Activated CD4-positive, alpha-beta memory T cell treated with anti-CD3 and anti-CD28 coated beads, Interleukin-2, amount 10 ng/mL, durations not matched to agents 7 days and 5 days (primary cell): ENCODE measurements at places on chromosomes 4 and X.

- peaks cover 3% of the 10 kb centered on the region for H3K36me3 ChIP-seq
- peaks cover 17% of the 10 kb centered on the region for H3K27me3 ChIP-seq
- DNase-seq: no peak
- peaks cover 82% of the 10 kb centered on the region for H3K4me1 ChIP-seq
Measured at GRCh38 chr4:38671592-38671940, 7.6 kb downstream of the KLF3 start.

DNA sequence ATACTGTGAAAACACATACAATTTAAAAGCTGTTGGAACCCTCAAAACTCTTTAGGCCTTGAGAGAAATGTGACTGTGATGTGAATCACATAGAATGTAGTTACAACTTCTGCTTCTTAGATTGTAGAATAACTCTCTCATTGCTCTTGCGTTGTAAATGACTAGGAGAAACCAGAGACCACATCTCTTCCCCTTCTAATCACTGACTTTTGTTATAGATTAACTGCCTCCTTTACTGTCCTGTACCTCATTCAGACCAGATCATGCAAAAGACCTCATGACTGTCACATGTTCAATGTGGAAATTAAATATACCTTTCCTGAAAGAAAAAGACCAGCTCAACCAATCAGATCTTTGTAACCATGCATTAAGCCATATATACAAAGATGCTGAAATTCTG, 43.2 kb upstream of the NEIL3 start:
- H3K4me3 ChIP-seq: no peak overlapping the region
- no peak for DNase-seq
- H3K4me1 ChIP-seq: no peaks in the 10 kb centered on the region
- H3K36me3 ChIP-seq: no peaks in the 10 kb centered on the region
- H3K27me3 ChIP-seq: peaks cover 5% of the 10 kb centered on the region
- no peak overlapping the region for H3K27ac ChIP-seq

GRCh38 chr4:6914448-6914847, 4.8 kb downstream of the TBC1D14 start:
- H3K27me3 ChIP-seq: no peaks in the 10 kb centered on the region
- peak overlapping the region; percentile 52 for H3K27ac ChIP-seq
- DNase-seq: no peak

DNA sequence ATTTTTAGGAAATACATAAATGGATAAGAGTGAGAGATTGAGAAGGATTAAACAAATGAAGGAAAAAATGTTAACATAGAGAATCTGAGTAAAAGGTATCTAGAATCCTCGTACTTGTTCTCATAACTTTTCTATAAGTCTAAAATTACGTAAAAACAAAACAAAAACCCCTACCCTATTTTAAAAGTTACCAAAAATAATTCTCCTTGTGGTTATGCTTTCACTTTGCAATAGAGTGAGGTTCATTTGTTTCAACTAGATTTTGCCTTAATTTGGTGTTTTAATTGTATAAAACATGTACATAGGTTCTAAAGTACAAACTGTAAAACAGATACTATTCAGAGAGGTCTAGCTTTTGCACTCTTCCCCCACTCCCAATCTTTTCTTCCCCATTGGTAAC, 3.8 kb upstream of the GPR34 start:
- H3K4me3 ChIP-seq: no peak overlapping the region
- no peak for DNase-seq
- peaks cover 3% of the 10 kb centered on the region for H3K36me3 ChIP-seq
- H3K4me1 ChIP-seq: peaks cover 22% of the 10 kb centered on the region
- H3K27me3 ChIP-seq: no peaks in the 10 kb centered on the region

GRCh38 chr4:125319311-125319710, 4.6 kb downstream of the FAT4 start:
- peaks cover 40% of the 10 kb centered on the region for H3K27me3 ChIP-seq
- no peak overlapping the region for H3K27ac ChIP-seq
- H3K4me1 ChIP-seq: peaks cover 29% of the 10 kb centered on the region
- no peak overlapping the region for H3K4me3 ChIP-seq
- no peak for DNase-seq

- H3K4me1 ChIP-seq: no peaks in the 10 kb centered on the region
- H3K27me3 ChIP-seq: no peaks in the 10 kb centered on the region
- H3K36me3 ChIP-seq: no peaks in the 10 kb centered on the region
Measured at GRCh38 chr4:169345316-169345721, 74.6 kb upstream of the SH3RF1 start.

GRCh38 chr4:15003891-15004738, 1.8 kb downstream of the CPEB2 start:
- peaks cover 18% of the 10 kb centered on the region for H3K36me3 ChIP-seq
- H3K4me1 ChIP-seq: peaks cover 32% of the 10 kb centered on the region
- peak overlapping the region; percentile 73 for H3K27ac ChIP-seq
- H3K27me3 ChIP-seq: no peaks in the 10 kb centered on the region
- DNase-seq: peak; percentile 60
- H3K4me3 ChIP-seq: peak overlapping the region; percentile 95

DNA sequence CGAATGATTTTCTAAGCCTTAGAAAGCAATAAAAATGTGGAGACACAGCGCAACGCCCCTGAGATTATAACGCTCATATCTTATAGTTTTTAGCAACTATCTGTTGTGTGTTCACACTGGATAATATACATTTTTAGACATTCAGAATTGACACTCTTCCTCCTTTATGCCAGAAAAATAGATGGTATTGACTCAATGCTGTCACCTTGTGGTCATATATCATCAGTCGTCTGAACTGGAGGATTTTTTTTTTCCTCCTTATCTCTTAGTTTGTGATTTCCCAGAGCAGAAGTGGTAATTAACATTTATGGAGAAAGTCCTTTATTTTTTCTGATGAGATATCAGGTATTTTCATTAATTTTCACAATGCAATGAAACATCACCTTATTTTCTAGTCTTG, 759.6 kb downstream of the RAB28 start:
- no peak overlapping the region for H3K4me3 ChIP-seq
- no peak overlapping the region for H3K27ac ChIP-seq
- no peaks in the 10 kb centered on the region for H3K36me3 ChIP-seq
- no peaks in the 10 kb centered on the region for H3K4me1 ChIP-seq
- H3K27me3 ChIP-seq: peaks cover 2% of the 10 kb centered on the region

DNA sequence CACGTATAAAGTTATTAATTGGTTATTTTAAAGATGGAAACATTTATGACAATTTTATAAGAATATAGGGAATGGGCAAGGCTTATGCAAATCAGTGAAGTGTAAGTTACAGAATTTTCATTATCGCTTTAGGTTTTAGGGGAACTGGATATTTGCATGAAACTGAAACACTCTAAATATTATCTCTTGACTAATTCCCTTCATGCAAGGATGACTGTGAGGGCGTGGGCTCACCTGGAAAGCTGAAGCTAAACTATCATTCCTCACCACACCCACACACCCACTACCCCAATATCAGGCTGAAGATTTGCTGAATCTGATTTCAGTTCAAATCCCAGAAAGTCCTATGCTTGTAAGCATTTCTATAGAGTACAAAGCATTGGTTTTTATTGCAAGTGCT, 81.7 kb upstream of the ARHGAP24 start:
- no peak overlapping the region for H3K4me3 ChIP-seq
- no peak for DNase-seq
- no peaks in the 10 kb centered on the region for H3K36me3 ChIP-seq
- no peak overlapping the region for H3K27ac ChIP-seq

GRCh38 chr4:37489697-37490096, 196.5 kb downstream of the RELL1 start:
- H3K36me3 ChIP-seq: no peaks in the 10 kb centered on the region
- no peak overlapping the region for H3K4me3 ChIP-seq
- no peak for DNase-seq
- H3K27ac ChIP-seq: no peak overlapping the region

DNA sequence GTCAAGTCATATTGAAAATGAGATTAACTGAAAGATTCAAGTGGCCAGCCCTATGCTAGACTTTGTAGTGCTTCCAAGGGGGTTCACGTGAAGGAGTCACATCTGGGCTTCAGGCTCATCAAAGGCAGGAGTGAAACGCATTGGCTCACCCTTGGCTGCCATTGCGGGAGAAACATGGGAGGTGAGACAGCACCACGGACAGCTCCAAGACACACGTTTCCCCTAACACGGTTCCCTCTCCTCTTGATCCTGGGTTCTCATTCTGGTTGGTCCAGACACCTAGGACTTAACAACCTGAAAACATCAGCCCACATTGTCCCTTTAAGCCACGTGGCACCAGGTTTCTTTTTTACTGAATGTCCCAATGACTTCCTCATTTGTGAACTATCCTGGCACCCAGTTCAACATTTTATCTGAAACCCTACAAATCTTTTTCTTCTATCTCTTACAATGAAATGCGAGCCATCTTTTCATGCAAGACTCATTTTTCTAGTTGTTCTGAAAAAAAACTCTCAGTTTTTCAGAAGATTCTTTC, 279.0 kb upstream of the VCX3A start:
- H3K36me3 ChIP-seq: no peaks in the 10 kb centered on the region
- no peak overlapping the region for H3K27ac ChIP-seq
- no peak overlapping the region for H3K4me3 ChIP-seq
- H3K27me3 ChIP-seq: no peaks in the 10 kb centered on the region
- H3K4me1 ChIP-seq: no peaks in the 10 kb centered on the region

GRCh38 chrX:40912166-40912565, 173.1 kb upstream of the USP9X start:
- H3K27ac ChIP-seq: no peak overlapping the region
- no peak overlapping the region for H3K4me3 ChIP-seq
- no peak for DNase-seq
- no peaks in the 10 kb centered on the region for H3K27me3 ChIP-seq

DNA sequence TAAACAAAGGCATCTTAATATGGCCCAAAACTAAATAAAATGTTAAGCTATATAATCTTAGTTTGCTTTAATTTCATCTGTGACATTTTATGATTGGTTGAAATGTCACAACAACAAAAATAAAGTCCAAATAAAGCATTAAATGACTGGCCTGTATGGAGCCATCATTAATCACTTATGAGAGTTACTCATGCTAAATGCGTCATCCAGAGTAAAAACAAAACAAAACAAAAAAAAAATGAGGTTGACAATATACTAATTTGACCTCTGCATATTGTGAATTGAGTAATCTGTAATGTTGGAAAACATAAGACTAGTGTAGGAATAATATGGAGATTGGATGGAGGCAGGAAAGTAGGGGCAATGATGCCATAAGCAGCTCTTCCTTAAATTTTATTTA, 139.7 kb downstream of the MAPK10 start:
- DNase-seq: no peak
- H3K4me1 ChIP-seq: no peaks in the 10 kb centered on the region
- no peaks in the 10 kb centered on the region for H3K36me3 ChIP-seq
- H3K4me3 ChIP-seq: no peak overlapping the region

- no peak overlapping the region for H3K27ac ChIP-seq
- no peaks in the 10 kb centered on the region for H3K27me3 ChIP-seq
- DNase-seq: no peak
- H3K4me3 ChIP-seq: no peak overlapping the region
- no peaks in the 10 kb centered on the region for H3K4me1 ChIP-seq
Measured at GRCh38 chr4:19698961-19699360, 552.7 kb upstream of the SLIT2 start.

DNA sequence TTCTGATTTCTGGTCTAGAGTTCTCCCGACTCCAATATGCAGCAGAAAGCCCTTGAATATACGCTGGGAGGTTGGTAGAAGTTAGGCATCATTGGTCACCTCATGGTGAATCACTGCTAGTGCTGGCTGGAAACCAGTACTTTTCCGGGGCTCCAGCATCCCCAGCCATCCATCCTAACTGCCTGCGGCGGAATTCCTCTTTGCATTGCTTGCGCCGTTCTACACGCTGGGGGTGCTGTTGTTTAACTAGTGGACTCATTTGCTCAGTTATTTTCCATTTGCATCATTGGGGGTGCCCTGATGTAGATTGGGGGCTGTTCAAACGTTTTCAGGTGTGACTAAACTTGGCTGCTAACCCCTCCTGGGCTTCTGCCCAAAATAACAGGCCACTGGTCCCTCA, 23.3 kb upstream of the GPR50 start:
- no peaks in the 10 kb centered on the region for H3K4me1 ChIP-seq
- no peak overlapping the region for H3K4me3 ChIP-seq
- H3K27ac ChIP-seq: no peak overlapping the region
- peaks cover 16% of the 10 kb centered on the region for H3K27me3 ChIP-seq
- DNase-seq: no peak

DNA sequence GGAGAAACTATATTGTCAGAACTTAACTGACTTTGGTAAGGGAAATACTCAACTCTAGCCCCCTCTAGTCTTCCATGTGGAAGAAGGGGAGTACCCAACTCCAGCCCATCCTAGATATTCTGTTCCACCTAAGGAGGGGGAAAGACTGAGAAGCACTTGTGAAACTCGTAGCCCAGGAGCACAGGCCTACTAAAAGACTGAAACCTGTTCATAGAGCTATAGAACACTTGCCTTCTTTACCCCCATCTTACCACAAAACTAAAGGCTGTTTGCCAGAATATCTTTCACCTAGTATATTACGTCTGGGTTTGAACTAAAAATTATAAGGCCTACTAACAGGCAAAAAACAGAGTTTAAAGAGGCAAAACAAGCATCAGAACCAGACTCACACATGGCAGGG, 15.5 kb downstream of the CLDN22 start:
- H3K27me3 ChIP-seq: peaks cover 6% of the 10 kb centered on the region
- no peak for DNase-seq
- no peak overlapping the region for H3K4me3 ChIP-seq
- peaks cover 7% of the 10 kb centered on the region for H3K4me1 ChIP-seq

DNA sequence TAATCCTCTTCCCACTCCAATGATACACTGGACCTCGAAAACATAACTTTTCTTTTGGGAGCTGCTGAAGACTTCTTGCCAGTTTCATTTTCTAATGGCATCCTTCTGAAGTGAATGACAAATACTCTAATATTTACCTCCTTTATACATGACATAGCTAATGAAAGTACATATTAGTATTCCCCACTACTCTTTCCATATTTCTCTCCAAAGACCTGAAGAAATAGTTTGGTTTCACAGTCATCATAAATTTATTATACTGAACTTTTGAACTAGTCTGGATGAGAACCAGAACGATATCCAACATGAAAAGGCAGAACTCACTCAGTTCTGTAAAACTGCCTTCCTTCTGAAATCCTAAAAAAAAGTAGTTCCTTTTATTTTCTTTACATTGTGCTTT, 139.1 kb downstream of the GPC3 start:
- no peaks in the 10 kb centered on the region for H3K4me1 ChIP-seq
- peaks cover 3% of the 10 kb centered on the region for H3K27me3 ChIP-seq
- no peak for DNase-seq
- H3K4me3 ChIP-seq: no peak overlapping the region

GRCh38 chr4:186858355-186858754, 134.7 kb upstream of the FAT1 start:
- H3K27ac ChIP-seq: no peak overlapping the region
- H3K4me3 ChIP-seq: no peak overlapping the region
- no peaks in the 10 kb centered on the region for H3K4me1 ChIP-seq
- no peaks in the 10 kb centered on the region for H3K27me3 ChIP-seq
- no peaks in the 10 kb centered on the region for H3K36me3 ChIP-seq

DNA sequence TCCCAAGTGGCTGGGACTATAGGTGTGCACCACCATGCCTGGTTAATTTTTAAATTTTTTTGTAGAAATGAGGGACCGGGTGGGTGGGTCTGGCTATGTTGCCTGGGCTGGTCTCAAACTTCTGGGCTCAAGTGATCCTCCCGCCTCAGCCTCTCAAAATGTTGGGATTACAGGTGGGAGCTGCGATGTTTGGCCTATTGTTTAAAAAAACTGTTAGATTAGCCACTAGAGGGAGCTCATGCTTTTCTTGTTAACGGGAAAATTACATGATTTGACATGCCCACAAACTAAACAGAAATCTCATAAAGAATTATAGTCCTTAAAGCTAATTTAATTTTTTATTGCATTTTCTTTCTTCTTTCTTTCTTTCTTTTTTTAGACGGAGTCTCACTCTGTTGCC, 5.0 kb upstream of the SDAD1 start:
- H3K36me3 ChIP-seq: peaks cover 1% of the 10 kb centered on the region
- H3K4me1 ChIP-seq: peaks cover 12% of the 10 kb centered on the region
- H3K4me3 ChIP-seq: no peak overlapping the region
- no peak for DNase-seq
- H3K27ac ChIP-seq: no peak overlapping the region
- no peaks in the 10 kb centered on the region for H3K27me3 ChIP-seq
